ENCODE measurements at places on chromosomes 7 and 10. TPM values are rescaled to one million over a fixed set of nuclear protein-coding genes. Genes with fewer than 3 reads are reported as not detected.

GDF2 gene
- polyA plus RNA-seq, result not detected

BEND7 gene
- not detected for polyA plus RNA-seq

GRCh38 chr7:81002421-81002820 is 83.6 kb upstream of the SEMA3C start:
- DNase-seq, result no peak

DNA sequence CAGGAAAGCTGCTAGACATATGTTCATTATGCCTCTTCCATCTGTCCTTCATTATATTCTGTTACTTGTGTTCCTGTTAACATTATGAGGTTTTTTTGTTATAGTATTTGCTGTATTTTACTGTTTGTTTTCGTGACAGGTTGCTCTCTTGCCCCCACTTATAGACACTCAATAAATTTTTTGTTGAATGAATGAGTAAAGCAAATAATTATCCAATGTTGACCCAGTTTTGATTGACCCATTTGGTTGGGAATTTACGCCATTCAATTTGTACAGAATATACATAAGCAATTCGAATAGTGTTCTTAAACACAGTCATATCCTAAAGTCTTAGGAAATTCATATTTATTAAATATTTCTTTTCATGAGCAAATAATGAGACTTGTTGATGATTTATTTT is 11.8 kb downstream of the CCSER2 start:
- DNase-seq, result no peak

PLAU gene
- 1.5 TPM for polyA plus RNA-seq

HOGA1 gene
- polyA plus RNA-seq, result not detected

EMX2 gene
- polyA plus RNA-seq, result not detected

GRCh38 chr7:140587243-140587642 is 53.4 kb downstream of the DENND2A start:
- DNase-seq, result no peak

PALD1 gene
- not detected for polyA plus RNA-seq

PRSS1 gene
- polyA plus RNA-seq, result not detected

- DNase-seq, result no peak
Measured at GRCh38 chr10:66151346-66151745, 774.5 kb upstream of the LRRTM3 start.
